ENCODE measurements at places on chromosomes 7 and 10. TPM values are rescaled to one million over a fixed set of nuclear protein-coding genes. Genes with fewer than 3 reads are reported as not detected.

SVIL gene
- total RNA-seq, result 52.9 TPM

CISD1 gene
- total RNA-seq, result 66.4 TPM

DNA sequence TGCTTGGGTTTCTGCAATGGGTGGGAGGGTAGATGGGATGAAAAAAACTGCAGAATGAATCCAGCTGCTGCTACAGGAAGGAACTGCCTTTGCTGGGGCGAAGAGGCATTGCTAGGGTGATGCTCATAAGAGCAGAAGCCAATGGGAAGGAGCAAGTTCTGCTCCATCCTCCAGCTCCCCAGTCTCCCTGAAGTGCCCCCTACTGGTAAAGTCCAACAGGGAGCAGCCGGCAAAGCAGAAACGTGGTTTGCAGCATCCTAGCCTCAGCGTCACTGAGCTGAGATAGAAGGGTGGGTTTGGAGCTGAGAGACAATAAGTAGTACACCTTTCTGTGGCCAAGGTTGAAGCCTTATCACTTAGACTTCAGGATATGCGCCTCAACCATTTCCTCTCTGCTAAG lies 220.5 kb downstream of the CCSER2 start:
- DNase-seq, result no peak

TMEM176A gene
- total RNA-seq, result not detected

- no peak for DNase-seq
Observed at GRCh38 chr7:98571986-98572385, 45.1 kb upstream of the NPTX2 start.

SPACDR gene
- total RNA-seq, result not detected

PRSS37 gene
- not detected for total RNA-seq

CPN1 gene
- total RNA-seq, result not detected

KIAA1549 gene
- 1.8 TPM for total RNA-seq

KIAA1217 gene
- 20.2 TPM for total RNA-seq

- no peak for DNase-seq
Observed at GRCh38 chr7:23356726-23357125, 57.6 kb downstream of the MALSU1 start.

DNA sequence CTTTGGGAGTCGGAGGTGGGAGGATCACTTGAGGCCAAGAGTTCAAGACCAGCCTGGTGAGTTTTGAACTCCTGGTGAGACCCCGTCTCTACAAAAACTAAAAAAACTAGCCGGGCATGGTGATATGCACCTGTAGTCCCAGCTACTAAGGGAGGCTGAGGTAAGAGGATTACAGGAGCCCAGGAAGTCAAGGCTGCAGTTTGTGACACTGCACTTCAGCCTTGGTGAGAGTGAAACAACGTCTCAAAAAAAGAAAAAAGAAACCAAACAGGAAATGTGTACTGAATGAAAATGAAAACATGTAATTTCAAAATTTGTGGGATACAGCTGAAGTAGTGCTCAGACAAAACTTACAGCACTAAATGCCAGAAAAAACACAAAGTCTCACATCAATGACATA lies 7.6 kb downstream of the ARHGAP12 start:
- DNase-seq, result no peak

DNA sequence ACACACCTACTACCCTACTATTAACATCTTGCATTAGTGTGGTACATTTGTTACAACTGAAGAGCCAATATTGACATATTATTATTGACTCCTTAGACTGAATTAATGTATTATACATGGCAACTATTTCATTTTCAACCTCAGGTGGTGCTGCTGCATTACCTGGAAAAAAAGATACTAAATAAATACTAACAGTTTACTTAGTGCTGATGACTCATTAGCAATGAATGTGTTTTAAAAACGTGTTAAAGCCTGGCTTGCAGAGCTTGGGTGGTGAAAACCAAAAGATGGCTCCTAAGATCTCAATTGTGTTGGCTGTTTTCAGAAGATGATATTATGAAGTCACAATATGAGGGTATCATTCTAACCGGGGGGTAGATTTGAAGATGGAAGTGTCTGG lies 34.8 kb downstream of the CFAP43 start:
- DNase-seq, result peak; percentile 15

DNA sequence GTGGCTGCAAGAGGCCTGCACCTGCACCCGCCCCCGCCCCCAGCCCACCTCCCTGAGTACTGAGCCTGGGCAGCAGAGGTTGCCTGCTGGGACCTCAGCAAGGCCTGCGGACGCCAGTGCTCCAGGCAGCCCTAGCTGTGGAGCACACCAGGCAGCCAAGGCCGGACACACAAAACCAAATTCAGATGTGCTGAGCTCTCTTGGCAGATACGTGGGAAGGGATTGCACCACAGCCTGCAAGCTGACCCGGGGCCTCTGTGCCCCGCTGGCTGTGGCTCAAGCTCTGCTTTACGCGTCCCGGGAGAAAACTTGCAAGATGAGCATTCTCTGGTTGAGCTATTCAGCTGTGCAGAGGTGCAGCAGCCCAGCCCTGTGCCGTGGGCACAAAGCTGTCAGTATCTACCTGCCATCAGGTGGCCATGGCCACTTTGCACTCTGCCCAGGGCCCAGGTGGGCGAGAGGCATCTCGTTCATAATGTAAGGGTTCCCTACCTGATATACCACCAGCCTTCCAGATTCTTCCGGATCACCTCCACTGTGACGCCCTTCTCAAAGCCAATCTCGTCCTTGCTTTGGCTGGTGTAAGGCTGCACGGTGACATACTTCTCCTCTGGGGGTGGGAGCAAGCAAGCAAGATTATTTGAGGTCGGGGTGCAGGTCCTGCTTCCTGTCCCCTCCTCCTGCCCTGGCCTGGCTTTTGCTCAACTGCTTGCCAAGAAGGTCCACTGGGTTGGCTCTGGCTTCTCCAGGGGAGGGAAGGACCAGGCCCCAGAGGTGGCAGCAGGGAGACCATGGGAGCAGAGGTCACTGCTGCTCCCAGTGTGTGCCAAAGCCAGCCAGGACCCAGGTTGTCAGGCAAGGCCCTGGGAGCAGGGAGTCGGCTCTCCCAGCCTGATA lies 123.4 kb downstream of the NEURL1 start:
- no peak for DNase-seq

DNA sequence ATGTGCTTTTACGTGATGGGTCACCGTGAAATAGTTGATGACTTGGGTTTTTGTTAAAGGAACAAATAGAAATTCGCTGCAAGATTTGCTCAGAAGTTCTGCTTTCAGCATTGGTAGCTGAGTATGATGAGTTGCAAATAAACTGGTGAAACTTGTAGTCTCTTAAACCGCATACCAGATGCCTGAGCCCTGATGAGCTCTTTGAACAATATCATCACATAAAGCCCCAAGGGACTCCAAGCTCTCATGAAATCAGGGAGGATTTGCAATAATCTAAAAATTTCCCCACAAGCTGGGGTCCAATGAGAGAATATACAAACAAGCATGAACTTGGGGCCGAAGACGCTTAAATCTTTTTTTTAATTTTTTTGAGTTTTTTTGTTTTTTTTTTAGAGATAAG lies 312.4 kb downstream of the CALN1 start:
- DNase-seq, result no peak

DNA sequence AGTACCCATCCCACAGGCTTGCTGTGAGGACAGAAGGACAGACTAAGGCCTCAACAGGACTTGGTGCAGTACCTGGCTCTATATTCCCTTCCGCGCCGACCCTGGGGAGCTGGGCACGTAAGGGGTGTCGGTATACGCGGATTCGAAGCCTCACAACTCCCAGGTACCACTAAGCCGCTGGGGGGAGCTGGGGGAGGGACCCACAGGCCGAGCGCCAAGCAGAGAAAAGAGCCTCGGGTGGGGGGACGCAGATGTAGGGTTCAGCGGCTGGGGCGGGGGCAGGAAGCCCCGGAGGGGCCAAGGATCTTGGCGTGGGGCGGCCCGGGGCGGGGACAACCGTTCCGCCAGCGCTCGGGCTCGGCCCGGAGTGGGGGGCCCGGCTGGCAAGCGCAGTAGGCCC lies 126.4 kb upstream of the ZNF746 start:
- DNase-seq, result no peak

SLC26A5 gene
- total RNA-seq, result not detected

GPR146 gene
- total RNA-seq, result not detected

TAS2R40 gene
- not detected for total RNA-seq

DNA sequence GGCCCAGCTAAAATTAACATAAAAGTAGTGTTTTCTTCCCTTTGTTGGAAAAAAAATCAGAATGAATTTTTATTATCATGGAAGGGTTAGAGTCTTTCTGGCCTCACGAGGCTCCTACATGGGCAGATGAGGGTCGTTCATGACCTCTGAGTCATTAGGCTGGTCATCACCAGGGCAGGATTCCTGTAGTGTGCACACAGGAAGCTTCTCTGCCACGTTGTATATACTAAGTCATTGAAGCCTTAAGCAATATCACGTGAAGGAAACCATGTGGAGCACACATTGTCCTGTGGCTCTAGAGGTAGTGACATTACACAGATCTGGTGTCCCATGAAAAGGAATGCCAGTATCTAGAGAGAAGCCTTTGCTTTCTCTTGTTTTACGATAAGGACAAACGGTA lies 84.7 kb upstream of the C1QL3 start:
- no peak for DNase-seq

ZPBP gene
- total RNA-seq, result not detected

GRCh38 chr10:484441-484924 lies 205.0 kb downstream of the DIP2C start:
- DNase-seq, result no peak

DNA sequence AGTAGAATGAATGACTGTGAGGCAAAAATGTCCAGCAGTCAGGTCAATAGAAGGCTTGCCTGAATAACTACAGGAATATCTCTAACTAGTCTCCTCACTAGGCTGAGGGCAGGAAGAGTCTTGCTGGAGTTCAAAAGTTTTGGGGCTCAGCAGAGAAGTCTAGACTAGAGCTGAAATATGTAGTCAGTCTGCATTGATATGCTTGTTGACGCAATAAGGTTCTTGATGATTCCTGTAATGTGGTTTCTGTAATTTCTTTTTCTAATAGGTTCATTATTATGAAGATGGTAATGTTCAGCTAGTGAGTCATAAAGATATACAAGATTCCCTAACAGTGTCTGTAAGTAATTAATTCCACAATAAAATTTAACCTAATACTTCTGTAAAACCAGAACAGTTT lies 41.5 kb upstream of the ST7 start:
- DNase-seq, result no peak

DNA sequence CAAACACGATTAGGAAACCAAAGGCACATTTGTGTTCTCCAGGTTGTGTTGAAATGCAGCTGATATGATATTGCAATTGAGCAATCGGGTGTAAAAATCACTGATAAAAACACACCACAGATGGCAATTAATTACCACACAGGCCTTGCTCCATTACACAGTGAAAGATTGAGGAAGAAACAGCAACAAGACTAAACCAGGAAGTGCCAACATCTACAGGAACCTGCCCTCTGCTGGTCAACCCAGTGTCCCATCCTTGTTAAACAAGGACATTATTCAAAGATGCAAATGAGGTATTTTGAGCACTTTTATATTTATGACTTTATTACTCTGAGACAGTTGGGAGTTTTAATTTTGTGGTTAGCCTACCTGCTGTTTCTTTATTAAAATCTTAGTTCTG lies 765.6 kb upstream of the GHITM start:
- DNase-seq, result no peak

SAMD9L gene
- 0.69 TPM for total RNA-seq

GRCh38 chr10:3955955-3956617 lies 171.1 kb upstream of the KLF6 start:
- DNase-seq, result no peak

NACAD gene
- 3.9 TPM for total RNA-seq
